ENCODE measurements at places on chromosomes 4 and X.

DNA sequence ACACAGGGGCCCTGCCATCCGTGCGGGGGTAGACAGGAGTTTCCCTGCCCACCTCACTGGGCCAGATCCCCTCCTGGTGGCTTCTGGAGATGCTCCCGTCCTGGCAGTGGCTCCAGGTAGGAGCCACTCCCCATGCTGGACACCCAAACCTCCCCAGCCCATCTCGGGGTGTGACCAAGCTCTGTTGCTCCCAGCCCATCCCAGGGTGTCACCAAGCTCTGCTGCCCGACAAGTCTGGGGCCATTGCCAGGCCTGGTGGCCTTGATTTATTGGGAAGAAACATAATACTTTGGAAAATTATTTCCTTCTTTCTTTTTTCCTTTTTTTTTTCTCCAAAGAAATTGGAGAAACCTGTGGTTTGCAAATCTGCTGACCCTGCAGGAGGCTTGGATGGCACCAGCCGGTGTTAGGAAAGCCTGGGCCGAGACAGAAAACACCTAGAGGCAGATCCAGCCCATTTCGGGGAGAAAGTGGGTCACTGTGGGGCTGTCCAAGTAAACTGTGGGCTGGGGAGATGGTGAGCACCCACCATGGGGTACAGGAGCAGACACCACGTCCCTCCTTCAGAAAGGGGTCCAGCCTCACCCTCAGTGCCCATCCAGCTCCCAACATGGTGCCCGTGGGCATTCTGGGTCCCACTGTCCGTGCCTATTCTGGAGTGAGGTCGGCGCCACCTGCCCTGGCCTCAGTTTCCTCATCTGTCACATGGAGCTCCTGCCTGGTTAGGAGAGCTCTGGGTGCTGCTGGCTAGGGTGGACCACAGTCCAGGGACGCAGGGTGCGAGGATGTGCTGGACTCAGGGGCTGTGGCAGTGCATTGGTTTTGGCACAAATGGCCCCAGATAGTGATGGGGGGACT is 59.4 kb upstream of the ADRA2C start:
- DNase-seq: no peak

GRCh38 chrX:73337366-73337765 is 109.5 kb upstream of the CDX4 start:
- no peak for DNase-seq

DNA sequence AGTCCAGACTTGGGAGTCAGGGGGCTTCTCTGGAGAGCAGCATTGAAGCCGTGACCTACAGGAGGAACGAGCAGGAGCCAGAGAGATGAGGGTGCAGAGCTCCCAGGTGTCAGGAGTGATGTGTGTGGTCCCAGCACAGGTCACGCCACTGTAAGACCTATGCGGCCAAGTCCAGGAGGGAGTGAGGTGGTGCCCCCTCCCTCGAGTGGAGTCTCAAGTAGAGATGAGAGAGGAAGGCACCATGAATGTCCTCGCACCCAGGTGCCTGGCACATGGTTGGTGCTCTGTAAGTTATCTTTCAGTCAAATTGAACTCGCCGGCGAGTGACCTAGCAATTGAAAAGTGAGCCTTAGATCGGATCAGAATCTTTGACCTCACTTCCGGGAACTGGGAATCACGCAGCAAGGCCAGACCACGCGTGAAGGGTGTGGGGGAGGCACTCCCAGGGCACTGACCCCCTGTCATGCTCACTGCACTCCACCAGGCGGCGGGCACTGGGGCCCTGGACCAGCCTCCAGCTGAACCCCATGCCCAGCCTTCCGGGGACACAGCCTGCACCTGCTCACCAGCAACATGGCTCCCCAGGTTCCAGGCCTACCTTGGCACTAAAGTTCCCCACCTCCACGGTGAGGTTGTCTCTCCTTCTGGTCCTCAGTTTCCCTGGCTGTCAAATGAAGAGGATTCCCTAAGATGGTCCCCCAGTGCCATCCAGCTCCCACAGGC is 127.4 kb downstream of the HMX1 start:
- DNase-seq: no peak

DNA sequence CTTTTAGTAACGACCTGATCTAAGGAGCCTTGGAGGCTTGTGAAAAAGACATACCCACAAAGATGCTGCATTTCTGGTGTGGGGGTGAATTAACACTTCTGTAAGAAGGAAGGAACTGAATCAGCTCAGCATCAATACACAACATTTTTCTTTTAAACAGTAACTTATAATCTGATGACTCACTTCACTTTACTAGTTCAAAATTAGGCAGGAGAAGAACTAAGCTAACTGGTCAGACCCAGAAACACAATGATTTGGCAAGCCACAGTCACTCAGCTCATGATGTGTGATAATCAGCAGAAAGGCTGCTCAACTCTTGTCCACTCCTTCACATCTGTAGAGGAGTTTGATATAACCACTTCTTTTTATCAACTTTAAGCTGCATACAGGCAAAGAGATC is 4.6 kb downstream of the MMAA start:
- peak; percentile 16 for DNase-seq

DNA sequence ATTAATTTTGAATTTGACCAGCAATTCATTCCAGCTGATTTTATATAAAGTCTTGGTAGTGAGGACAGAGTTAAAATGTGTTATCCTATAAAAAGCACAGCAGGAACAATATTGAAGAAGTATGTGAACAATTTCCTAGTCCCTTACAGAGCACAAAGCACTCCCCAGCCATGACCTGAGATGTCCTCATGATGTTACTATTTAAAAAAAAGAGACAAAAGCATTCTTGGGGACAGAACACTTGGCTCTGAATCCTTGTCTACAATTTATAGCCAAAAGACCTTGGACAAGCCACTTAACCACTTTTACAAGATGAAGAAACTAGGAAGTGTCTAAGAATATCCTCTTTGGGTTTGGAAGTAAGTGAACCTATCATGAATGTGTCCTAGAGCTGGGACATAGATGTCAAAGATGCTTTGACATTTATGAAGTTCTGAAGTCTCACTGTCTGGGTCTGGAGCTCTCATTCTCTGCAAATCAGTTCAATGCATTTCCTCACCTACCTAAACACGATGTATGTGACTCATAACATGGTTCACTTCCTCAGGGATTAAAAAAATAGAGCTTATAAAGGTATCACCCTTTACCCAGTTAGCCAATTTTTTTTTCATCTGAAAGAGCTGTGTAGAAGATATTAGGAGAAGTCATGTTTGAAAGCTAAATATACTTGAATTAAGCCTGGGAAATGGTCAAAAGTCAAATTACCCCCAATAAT is 61.4 kb downstream of the IGFBP7 start:
- DNase-seq: no peak
